Regular cardiac myocyte (primary cell): ENCODE measurements at places on chromosomes 6 and 20. TPM values are rescaled to one million over a fixed set of nuclear protein-coding genes. Genes with fewer than 3 reads are reported as not detected.

Gene LY6G5C
- total RNA-seq, result 0.38 and 1.7 TPM in 2 replicates

Gene SMAP1
- total RNA-seq, result 15.3 and 17.8 TPM in 2 replicates

Gene SAMD10
- total RNA-seq, result 0.38 and 0.56 TPM in 2 replicates

Gene PXDC1
- total RNA-seq, result 50.8 and 82.9 TPM in 2 replicates

Gene ZNF391
- total RNA-seq, result 0.19 and 2.5 TPM in 2 replicates
